Stimulated activated CD4-positive, alpha-beta T cell treated with anti-CD3 and anti-CD28 coated beads, TNF-alpha, amount 100 ng/mL, for 48 hours (primary cell): ENCODE measurements at places on chromosomes 12 and 14.

GRCh38 chr12:56683-57346 is 9.8 kb upstream of the IQSEC3 start:
- DNase-seq, result no peak

GRCh38 chr14:78605897-78606500 is 435.8 kb downstream of the NRXN3 start:
- DNase-seq, result no peak

- DNase-seq, result peak; percentile 39
Observed at GRCh38 chr12:119989731-119990381, 820 bp downstream of the BICDL1 start.

DNA sequence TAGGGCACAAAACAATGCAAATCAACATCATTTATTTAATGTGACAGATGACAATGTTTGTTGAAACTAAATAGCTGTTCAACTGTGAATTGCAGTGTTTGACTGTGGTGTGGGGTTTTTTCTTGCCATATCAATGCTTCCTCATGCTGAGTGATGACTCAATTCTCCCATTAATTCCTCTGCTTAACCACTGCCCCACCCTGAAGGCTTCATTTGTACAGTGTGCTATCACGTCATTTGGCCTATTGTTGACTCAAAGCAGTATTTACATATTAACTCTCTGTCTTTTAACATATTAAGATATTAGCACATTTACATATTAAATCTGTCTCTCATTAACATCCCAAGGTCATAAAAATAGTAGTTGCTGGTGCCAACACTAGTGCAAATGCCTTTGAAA is 164.8 kb upstream of the NRXN3 start:
- no peak for DNase-seq

GRCh38 chr12:77214136-77214535 is 148.8 kb upstream of the E2F7 start:
- DNase-seq, result no peak

DNA sequence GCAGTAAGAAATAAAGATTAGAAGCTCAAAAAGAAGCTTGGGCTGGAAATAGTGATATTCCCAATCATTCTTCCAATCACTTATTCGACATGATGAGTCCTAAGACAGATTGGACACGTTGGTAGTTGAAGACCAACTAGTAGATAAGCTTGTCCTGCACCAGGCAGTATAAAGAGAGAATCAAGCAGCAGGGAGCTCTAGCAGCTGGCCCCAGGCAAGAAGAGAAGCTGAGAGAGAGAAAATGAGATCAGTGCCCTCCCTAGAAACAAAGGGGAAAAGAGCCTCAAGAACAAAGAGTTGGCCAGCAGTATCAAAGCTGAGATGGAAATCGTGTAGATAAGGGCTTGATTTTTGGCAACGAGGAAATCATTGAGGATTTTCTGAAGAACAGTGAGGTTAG is 20.6 kb downstream of the RASSF8 start:
- DNase-seq, result no peak

GRCh38 chr12:93766796-93767523 is 89.8 kb downstream of the CRADD start:
- DNase-seq, result no peak

DNA sequence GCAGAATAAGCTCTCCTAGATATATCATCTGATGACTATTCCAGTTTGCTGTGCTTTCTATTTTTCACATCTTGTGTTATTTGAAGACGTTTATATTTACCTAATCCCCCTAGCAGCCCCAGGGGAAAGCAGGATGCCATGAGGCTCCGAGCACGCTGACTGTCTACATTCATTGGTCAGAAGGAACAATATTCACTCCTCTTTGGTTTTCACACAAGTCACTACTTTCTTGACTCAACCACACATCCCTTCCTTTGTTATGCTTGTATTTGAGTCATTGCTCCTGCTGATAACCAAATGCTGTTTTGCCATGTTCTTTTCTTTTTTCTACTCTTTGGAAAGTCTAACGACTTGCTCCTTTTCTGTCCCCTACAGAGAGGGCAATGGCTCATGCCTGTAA is 86.5 kb upstream of the SLC38A2 start:
- DNase-seq, result peak; percentile 5

GRCh38 chr12:50186681-50187080 is 19.5 kb upstream of the CERS5 start:
- no peak for DNase-seq

- no peak for DNase-seq
Observed at GRCh38 chr12:124286414-124286813, 8.5 kb upstream of the RFLNA start.

DNA sequence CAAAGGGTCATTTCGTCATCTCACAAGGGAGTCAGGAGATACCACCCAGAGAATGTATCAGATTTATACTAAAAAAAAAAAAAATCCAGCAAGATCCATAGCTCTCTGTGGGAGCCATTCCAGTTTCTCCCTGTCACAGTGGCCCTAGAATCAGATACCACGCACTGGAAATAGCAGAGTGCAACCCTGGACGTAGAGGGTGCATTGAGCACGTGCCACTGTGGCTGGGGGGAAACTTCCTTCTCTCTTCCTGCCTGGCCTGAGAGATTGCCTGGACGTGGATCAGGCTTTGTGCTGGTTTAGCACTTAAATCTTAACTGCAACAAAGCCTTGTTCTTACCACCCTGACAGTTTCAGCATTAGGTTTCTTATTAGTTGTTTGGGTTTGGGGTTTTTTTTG is 124.3 kb downstream of the FBXL14 start:
- no peak for DNase-seq

GRCh38 chr12:77821699-77822203 is 8.9 kb upstream of the NAV3 start:
- no peak for DNase-seq

DNA sequence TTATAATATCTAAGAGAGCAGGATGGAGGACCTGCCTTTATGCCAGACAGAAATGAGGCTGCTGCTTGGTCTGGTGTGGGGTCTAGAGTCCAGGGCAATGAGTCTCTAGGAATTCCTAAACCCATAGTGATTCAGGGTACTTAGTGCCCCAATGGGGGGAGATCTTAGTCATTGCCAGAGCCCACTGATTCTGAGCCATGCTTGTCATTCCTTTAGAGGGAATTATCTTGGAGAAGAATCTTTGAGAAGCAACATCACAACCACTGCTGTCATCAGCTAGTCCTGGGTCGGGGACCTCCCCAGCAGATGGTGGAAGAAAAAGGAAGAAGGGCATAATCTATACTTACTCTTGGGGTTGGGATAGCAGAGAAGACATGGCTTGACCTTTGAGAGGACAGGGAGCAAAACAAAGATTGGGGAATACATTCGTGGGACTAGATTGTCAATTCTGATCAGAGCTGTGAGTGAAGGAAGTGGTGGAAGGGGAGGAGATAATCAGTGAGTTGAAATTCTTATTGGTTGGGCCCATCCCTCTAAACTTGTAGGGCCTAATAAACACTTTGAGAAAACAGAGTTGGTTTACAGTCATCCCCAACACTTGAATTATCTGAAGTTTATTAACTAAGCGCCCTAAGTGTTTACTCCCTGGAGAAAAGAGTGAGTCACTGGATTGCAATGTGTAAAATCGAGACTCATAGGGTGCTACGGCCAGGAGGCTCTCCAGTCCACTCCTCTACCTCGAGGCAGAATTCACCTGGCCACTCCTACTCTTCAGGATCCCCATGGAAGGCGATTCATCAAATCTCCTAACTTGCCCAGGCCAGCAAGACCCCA is 3.0 kb upstream of the KRT3 start:
- no peak for DNase-seq

DNA sequence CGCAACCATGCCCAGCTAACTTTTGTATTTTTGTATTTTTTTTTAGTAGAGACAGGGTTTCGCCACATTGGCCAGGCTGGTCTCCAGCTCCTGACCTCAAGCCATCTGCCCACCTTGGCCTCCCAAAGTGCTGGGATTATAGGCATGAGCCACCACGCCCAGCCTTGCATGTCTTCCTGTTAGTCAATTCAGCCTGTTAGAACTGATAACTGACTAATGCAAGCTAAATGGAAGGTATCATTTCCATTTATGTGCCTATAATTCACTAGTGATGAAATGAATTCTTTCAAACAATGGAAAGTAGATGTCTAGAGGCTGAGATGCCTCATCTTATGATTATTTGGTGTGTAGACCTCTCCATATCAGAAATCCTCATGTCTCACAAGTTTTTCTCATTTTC is 37.3 kb upstream of the DIP2B start:
- DNase-seq, result no peak

GRCh38 chr12:45912774-45913173 is 77.6 kb downstream of the SCAF11 start:
- DNase-seq, result no peak

- no peak for DNase-seq
Observed at GRCh38 chr12:24270464-24270863, 321.0 kb upstream of the SOX5 start.

- no peak for DNase-seq
Observed at GRCh38 chr12:91704446-91704845, 441.2 kb downstream of the BTG1 start.

- no peak for DNase-seq
Observed at GRCh38 chr12:101933866-101934514, 56.6 kb downstream of the DRAM1 start.

GRCh38 chr14:22177870-22178269 is 411.2 kb downstream of the DAD1 start:
- DNase-seq, result no peak

DNA sequence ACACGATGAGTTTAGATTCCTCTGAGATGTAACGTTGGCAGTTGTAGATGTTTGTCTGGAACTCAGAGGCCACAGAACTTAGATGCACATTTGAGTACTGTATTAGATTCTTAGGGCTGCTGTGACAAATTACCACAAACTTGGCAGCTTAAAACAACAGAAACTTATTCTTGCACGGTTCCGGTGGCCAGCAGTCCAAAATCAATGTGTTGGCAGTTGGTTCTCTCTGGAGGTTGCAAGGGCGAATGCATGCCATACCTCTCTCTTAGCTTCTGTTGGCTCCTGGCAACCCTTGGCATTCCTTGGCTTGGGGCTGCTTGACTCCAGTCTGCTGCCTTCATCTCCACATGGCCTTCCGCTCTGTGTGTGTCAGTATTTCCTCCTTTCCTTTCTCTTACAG is 118.9 kb downstream of the C12orf75 start:
- no peak for DNase-seq

DNA sequence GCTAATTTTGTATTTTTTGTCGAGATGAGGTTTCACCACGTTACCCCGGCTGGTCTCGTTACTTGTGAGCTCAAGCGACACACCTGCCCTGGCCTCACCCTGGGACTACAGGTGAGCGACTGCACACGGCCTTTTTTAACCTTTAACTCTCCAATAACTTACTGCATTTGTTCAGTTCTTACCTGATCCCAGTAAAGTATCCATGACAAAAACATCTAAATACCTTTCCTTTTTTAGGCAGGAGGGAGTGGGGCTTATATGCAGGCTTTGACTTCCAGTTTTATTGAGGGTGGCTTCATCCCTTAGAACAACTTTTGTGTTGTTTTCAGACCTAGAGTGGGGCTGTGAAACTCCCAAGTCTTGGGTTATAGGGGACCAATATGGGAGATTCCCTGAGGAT is 68.3 kb downstream of the DENND5B start:
- no peak for DNase-seq

DNA sequence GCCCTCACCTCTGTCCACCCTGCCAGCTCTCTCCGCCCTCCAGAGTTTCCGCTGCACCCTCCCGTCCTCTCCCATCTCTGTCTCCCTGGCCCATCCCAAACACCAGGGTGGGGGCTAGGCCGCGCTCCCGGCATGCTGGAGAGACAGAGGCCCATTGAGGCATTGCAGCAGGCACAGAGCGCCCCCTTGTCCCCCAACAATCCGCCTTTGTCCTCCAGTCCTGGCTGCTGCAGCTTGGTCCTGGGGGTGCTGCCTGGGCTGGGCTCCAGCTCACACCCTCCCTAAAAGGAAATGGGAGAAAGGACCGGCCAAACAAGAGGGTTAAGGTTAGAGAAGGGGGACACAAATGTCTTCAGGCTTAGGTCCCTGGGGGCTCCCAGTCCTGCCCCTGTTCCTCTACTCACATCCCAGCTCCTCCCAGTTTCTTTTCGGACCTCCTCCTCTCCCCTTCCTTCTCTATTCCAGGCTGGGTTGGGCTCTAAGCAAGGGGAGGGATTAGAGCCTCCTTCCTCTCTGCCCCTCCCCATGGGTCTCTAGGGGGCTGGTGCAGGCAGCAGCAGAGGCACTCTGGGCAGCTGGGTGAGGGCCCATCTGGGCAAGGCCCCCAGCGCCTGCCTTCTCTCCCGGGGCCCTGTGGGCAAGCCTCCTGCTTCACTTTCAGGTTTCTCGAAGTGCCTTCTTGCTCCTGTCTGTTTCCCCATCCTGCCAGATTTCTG is at the start of gene CMTM5:
TSS of gene CMTM5 (plus strand) at position 565 of the 716 bp plus-strand sequence. CDS start 206 bp downstream, outside the sequence.
- no peak for DNase-seq

- no peak for DNase-seq
Observed at GRCh38 chr14:22428700-22429291, 160.2 kb downstream of the DAD1 start.

DNA sequence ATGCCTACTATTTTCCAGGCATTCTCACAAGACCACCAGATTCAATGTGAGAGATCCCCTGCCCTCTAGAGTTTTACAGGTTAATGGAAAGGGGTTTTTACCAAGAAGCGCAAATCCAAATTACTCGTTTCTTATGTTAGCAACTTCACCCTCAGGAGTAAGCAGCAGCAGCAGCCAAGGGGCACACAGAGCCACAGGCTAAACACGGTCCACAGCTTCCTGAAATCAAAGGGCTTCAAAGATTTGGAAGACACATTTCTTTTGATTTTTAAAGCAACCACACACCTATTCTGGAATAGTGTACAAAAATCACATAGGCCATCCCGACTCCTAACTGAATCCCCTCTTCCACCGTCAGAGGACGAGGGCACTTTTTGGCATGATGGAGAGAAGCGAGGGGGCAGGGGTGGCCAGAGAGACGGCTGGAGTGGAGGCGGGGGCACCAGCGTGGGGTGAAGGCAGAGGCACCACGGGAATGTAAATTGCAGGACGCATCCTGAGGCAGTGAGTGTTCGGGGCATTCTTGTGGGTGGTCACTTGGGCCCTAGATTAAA is 107.0 kb downstream of the ARF6 start:
- no peak for DNase-seq

- DNase-seq, result no peak
Observed at GRCh38 chr12:9064815-9065606, 50.7 kb downstream of the A2M start.

GRCh38 chr14:77849711-77850110 is 49.8 kb downstream of the ADCK1 start:
- no peak for DNase-seq

- no peak for DNase-seq
Observed at GRCh38 chr12:7723926-7724325, 12.7 kb downstream of the DPPA3 start.

GRCh38 chr12:46490635-46491034 is 118.1 kb upstream of the SLC38A2 start:
- DNase-seq, result no peak

GRCh38 chr12:34363050-34363673 is 340.9 kb downstream of the ALG10 start:
- DNase-seq, result no peak

DNA sequence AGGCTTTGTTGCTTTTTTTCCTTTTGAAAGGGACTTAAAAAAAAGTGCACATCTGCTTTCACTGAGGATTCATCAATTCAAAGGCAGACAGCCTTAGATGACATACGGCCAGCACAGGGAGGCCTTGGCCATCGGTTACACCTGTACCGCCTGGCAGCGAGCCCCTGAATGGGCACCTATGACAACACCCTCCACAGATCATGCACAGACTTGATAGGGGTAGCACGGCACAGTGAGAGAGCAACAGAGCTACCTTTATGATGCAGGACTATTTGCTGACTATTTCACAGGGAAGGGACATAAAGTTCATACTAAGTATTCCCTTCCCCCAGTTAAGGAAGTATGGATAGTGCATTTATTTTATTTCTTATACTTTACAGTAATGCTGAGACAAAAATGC is 137.9 kb upstream of the ARID2 start:
- no peak for DNase-seq

GRCh38 chr14:38611928-38612327 is 356.0 kb upstream of the CLEC14A start:
- DNase-seq, result no peak
